ENCODE measurements at places on chromosomes 4 and X.

DNA sequence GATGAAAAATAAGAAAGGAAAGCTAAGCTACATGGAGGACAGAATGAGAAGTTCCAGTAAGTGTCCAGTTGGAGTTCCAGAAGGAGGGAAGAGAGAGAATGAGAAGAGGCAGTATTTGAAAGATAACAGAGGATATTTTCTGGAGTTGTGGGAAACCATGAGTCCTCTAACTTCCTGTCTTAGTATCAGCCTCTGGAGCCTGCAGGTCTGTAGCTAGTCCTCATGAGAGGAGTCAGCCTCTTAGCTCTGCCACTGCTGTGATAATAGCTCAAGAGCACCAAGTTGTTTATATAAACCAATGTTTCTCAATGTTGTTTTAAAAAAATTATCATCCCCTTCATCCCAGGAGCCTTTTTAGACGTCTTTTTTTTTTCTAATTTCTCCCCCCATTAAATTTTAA is 2.4 kb upstream of the PLAC1 start:
- DNase-seq, result no peak

GRCh38 chr4:185730387-185730786 is 81.6 kb downstream of the SORBS2 start:
- no peak for DNase-seq

DNA sequence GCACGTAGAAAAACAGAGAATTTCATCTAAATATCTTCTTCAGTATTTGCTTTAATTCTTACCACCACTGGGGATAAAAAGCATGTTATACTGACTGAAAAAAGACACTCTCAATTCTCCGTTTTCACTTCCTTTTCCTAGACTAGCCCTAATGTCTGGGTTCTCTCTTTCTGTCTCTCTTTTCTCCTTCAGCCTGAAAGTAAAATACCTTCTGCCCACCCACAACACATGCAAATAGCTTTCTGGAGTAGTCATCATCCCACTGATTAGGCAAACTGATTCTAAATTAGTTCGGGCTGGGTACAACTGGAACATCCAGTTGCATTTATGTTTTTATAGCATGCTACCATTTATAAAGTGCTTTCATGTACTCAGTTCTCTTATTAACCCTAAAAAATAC is 142.4 kb upstream of the ANKRD50 start:
- no peak for DNase-seq

DNA sequence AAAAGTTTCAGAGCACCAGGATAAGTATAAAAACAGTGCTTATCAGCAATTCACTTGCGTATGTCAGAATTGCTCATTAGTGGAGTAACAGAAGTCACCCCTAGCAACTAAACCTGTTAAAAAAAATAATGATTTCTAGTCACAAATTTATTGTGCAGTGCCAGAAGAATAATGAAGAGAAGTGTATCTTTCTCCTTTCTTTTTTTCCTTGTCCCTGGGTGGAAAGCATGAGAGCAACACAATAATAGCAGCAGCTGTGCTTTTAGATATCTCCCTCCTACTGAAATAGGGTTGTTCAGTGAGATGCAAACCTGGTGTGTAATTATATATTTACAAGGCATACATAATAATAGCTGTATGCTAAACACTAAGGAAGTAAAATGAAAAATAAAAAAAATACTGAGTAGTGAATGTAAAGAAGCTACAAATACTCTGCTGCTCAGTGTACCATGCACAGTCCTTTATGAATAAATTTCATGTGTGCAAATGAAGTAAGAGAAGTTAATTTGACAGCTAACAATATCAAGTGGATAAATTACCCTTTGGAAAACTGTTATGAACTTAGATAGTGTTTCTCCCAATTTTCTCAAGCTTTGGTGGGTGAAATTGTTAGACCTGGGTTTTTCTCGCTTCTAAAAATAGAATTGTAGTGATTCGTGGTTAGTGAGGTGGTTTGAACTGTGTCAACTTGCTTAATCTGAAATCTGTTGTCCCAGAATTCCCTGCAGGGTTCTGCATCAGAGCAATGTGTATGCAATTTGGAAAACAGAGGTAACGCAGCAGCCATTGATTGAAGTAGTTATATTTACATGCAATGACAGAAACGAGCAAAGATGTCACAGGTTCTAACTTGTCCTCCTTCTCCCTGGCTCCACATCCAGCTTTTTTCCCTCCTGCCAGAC is 125.7 kb upstream of the NDST3 start:
- no peak for DNase-seq

- DNase-seq, result no peak
Measured at GRCh38 chr4:153799694-153800074, 10.8 kb upstream of the SFRP2 start.

GRCh38 chr4:122661176-122662160 is 40.6 kb upstream of the IL21 start:
- no peak for DNase-seq

GRCh38 chrX:150226223-150226965 is 136.7 kb upstream of the MAMLD1 start:
- DNase-seq, result no peak

DNA sequence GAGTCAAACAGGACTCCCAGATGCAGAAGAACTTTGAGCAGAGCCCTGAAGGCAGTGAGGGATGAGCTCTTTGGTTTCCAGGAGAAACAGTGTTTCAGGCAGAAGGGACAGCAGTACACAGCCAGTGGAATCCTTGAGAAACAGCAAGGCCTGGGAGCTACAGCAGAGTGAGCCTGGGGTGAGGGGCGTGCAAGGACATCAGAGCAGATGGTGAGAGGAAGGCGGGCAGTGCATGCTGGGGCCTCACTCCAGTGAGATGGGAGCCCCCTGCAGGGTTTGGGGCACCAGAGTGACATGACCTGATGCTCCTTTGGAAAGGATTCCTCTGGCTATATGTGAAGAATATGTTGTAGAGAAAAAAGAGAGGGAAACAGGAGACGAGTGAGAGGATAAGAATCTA is 98.1 kb upstream of the EGFL6 start:
- no peak for DNase-seq

- DNase-seq, result peak; percentile 9
Measured at GRCh38 chr4:9971711-9972110, 49.6 kb downstream of the SLC2A9 start.

GRCh38 chr4:186723292-186724057 is at the start of gene FAT1:
Gene FAT1 (minus strand): TSS chr4:186723856. CDS start chr4:186709827, 14,029 bp downstream.
- peak; percentile 43 for DNase-seq

- no peak for DNase-seq
Measured at GRCh38 chrX:154366666-154367055, 7.8 kb downstream of the FLNA start.

DNA sequence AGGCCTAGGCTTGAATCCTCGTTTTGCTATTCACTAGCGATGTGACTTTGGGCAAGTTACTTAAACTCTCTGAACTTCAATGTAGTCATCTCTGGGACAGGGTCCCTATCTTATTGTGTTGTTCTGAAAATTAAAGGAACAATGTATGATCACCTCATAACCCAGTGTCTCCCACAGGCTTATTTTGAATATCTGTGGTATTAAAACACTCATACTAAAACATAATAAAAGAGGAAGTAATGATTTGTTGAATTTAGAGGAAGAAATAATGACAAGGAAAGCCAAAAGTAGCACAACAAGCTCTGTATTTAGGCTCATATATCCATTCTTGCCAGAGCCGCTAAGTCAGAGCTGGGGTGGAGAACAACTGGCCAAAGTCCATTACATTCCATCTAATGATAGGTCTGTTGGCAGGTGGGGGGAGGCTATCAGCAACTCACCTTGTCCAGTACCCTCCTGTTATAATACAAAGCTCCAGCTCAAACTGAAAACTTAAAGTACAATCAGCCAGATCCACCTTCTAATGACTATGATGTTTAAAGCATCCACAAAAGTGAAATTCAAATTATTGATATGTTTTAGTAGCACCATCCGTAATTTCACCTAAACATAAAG is 64.5 kb upstream of the LSM6 start:
- no peak for DNase-seq

GRCh38 chrX:38848671-38849455 is 47.6 kb downstream of the MID1IP1 start:
- no peak for DNase-seq

- DNase-seq, result no peak
Measured at GRCh38 chr4:159607809-159608208, 504.9 kb downstream of the RAPGEF2 start.

DNA sequence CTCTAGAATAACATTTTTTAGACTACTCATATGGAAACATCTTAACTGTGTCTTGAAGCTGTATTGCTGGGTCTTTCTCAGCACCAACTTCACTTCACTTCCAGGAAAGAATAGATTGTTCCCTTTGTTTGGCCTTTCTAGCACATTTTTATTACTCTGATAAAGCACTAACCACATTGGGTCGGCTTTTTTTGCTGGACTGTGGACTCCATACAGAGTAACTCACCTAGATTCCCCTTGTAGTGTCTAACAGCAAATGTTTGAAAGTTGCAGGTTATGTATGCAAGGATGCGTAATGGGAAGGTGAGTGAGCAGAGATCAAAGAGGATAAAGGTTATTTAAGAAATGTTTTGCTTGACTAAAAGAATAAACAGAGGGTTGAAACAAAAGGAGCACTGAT is 101.2 kb downstream of the MMRN1 start:
- DNase-seq, result no peak

DNA sequence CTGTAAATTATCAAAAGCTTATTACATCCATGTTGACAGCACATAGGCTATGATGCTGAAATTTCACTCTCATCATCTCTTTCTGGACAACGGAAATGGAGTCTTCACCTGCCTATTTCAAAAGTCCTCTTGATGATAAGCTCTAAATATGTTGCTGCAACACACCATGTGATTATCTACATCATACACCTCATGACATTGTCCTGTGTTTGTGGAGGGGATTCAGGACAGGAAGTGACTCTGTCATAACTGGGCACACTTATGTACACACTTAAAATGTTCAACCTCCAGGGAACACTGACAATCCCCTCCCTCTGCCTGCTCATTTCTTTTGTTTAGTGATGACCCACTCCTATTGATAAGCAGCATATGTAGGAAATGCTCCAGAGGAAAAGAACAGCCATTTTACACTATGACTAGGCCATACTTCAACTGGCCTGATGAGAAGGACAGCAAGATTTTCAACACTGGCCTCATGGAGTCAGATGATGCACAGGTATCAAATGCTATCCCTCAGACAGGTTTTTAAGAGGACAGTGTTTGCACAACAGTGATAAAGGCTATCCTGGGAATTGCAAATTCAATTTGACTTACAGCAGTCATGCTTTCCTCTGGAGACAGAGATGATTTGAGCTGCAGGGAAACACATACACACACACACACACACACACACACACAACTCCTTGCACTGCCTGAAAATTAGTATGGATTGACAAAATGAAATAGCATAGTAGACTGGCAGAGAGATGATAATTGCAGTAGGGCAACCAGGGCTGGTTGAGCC is 163.3 kb upstream of the RASGEF1B start:
- DNase-seq, result peak; percentile 29

GRCh38 chrX:38816155-38816554 is 14.9 kb downstream of the MID1IP1 start:
- DNase-seq, result no peak

- no peak for DNase-seq
Measured at GRCh38 chr4:119632216-119632615, 3.6 kb upstream of the PDE5A start.

GRCh38 chr4:169084954-169085353 is 74.9 kb upstream of the CBR4 start:
- no peak for DNase-seq

GRCh38 chr4:80448056-80448455 is 112.5 kb downstream of the CFAP299 start:
- DNase-seq, result no peak

GRCh38 chr4:88780389-88780788 is 82.8 kb upstream of the NAP1L5 start:
- DNase-seq, result no peak

DNA sequence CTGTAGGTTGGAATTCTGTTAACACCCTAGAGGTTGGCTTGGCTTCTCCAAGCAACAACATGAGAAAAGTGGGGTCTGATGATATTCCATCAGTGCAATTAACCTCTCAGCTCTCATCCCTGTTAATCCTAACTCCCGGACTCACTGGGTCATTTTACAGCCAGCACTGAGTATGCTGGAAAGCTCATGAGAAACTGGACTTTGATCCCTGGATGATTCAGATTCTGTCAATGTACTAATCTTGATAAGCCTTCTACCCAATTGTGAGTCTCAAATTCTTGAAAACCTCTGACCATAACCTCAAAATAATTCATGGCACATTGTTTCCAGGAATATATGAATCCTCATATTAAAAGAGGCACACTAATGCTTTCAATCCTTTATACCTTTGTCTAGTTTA is 244.3 kb upstream of the DCAF8L1 start:
- no peak for DNase-seq

DNA sequence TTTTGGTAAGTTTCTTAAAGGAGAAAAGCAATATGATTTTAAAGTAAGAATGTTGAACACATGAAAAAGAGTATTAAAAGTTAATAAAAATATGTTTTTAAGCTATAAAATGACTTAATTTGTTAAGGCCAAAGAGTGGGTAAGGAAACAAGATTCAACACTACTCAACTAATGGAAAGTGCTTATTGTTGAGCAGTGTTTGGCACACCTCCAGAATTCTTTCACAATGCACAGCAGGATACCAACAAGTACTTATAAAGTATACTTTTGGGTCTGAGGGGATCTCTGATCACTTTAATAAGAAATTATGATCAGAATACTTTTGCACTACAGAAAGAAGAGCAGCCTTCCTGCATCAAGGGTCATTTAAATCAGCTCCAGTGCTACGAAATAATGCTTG is 5.9 kb downstream of the LAMP2 start:
- no peak for DNase-seq

- DNase-seq, result no peak
Measured at GRCh38 chr4:7402526-7402925, 32.2 kb downstream of the PSAPL1 start.

- no peak for DNase-seq
Measured at GRCh38 chr4:94852616-94853015, 94.9 kb downstream of the BMPR1B start.

GRCh38 chr4:152342293-152342692 is 193.6 kb downstream of the FBXW7 start:
- no peak for DNase-seq

DNA sequence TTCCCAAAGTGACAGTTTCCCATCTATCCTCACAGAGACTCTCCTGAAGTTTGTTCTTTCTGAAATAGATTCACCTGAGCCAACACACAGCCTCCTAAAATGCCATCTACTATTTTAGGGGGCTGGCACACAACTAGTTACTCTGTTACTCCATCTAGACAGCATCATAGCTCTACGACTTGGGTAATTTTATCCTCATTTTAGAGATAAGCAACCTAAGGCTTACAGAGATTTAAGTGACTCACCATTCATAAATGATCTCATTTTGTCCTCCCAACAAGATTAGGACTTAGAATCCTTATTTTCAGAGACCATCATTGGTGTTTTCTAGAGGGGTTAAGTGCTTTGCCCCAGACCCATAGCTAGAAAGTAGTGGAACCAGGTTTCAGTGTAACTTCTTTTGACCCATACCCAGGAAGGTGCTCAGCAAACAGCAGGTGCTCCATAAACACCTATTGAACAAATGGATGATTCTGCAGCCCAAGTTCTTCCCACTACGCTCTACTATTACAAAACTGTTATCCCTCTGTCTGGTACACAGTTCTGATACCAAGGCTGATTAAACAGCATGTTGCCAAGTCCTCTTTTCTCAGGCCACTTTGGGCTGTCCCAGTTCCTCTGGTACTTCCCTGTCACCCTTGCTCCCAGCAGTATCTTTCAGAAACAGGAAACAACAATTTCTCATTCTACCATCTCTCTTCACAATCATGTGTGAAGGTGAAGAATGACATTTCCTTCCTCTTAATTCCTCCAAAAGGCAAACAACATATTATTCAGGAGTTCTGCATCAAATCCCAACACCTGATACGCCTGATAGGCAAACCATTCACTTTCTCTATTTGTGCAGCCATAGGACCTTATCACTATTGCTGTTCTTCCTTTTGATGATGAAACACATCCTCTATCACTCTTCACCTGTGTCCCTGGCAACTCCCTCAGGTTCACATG is 304.7 kb upstream of the TAPT1 start:
- DNase-seq, result no peak

All from NCI-H1092 treated with DMSO at 0.1 percent for 48 hours (cell line).